Astrocyte of the hippocampus (primary cell): ENCODE measurements at places on chromosomes 5 and 9.

GRCh38 chr9:89428901-89429890, 68.7 kb downstream of the SEMA4D start:
- DNase-seq = no peak

DNA sequence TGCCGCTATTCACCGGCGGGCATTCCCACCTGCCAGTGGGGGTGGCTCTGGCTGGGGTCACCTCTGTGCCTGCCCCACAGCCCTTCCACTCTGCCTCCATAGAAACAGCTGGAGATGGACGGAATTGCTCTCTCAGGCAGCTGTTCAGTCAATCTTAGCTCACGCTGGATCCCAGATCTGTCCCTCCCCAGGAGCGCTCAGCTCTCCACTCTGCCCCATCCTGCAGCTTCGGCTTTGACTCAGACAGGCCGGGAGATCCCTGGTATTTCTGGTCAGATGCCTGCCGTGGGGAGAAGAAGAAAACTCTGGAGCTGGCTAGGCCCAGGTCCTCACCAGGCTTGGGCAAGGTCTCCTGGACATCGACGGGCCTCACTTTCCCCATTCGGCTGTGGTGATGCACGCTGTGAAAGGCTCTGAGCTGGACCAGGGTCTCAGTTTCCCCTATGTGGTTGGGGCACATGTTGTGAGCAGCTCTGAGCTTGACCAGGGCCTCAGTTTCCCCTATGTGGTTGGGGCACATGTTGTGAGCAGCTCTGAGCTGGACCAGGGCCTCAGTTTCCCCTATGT, 7.6 kb upstream of the SLC9A3 start:
- DNase-seq = no peak

DNA sequence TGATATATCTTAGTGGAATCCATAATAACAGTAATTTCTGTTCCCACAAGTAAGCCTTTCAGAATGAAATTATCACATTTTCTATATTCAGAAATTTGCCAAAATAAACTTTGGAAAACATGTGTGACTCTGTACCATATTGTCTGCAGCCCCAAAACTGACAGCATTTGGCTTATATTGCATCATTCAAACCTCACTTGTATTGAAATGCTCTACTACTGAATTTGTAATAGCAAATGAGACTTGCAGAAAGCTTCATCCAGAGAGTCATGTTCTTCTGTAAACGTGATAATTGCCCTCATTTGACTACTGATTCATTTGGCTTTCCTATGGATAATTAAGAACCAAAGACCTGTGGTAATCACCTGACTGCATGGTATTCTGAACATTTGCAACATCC, 1249.5 kb upstream of the CDH18 start:
- no peak for DNase-seq

GRCh38 chr9:135823036-135823435, 84.3 kb downstream of the CAMSAP1 start:
- no peak for DNase-seq

DNA sequence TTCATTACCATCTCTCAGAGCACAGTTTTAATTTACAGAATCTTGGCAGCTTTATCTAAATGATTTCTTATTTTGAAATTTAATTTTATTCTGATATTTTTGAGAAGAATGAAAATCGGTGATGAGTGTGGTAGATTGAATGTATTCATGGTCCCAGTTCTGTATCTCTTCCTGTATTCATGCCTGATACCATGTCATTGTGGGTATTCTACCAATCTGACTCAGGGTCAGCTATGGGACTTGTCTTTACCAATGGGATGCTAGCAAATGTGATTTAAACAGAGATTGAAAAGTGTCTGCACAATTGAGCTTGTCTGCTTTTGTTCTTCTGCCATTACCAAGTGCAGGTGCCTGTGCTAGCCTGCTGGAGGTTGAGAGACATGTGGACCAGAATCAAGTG, 17.8 kb upstream of the ZNF618 start:
- DNase-seq = no peak

DNA sequence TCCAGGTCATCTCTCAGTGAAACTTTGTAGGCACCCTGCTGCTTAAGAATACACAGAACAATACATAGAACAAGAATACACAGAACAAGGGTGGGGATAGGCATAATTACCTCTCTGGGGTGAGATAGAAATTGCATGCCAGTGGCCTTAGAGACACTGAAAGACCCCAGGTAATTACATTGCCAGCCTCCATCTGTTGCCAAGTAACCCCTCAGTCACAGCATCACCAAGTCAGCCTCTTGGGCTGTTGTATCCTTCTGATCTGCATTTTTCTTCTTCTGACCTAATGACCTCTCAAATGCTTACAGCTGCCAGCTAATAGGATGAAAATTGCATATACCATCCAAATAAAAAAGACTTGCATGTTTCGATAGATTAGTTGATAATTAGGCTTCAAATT, 167.7 kb downstream of the GRIA1 start:
- DNase-seq = no peak

GRCh38 chr9:96553070-96553469, 66.6 kb downstream of the CDC14B start:
- peak; percentile 41 for DNase-seq

DNA sequence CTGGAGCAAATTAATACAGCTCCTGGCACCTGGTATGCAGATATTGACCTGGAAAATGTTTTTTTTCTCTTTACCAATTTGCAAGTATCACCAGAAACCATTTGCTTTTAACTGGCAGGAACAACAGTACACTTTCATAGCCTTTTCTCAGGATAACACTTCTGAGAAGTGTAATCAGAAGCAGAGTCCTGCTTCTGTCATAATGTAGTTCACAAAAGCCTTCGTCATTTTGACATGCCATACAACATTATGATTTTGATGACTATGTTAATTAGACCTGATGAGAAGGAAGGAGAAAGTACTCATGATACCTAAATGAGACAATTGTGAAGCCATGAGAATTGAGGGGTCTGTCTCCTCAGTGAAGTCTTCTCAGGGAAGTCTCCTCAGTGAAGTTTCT, 41.1 kb upstream of the CARTPT start:
- no peak for DNase-seq

GRCh38 chr9:108486831-108487230, 369.0 kb downstream of the ACTL7B start:
- peak; percentile 34 for DNase-seq

DNA sequence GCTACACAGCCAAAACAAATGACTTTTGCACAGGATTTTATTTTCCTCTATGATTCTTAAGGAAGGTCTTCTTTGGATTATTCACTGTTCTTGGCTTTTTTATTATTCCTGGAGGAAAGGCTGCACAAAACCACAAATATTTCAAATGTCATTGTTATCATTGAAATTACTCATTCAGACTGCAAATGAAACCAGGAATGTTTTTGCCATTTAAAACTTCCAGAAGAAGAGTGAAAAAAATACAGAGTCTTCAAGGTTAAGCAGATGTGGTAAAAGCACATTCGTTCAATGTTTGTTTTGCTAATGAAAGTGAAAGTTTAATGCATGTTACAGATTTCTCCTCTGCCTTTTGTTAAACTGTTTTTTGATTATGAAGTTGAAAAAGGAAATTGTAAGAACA, 238.2 kb downstream of the TLE4 start:
- peak; percentile 83 for DNase-seq

DNA sequence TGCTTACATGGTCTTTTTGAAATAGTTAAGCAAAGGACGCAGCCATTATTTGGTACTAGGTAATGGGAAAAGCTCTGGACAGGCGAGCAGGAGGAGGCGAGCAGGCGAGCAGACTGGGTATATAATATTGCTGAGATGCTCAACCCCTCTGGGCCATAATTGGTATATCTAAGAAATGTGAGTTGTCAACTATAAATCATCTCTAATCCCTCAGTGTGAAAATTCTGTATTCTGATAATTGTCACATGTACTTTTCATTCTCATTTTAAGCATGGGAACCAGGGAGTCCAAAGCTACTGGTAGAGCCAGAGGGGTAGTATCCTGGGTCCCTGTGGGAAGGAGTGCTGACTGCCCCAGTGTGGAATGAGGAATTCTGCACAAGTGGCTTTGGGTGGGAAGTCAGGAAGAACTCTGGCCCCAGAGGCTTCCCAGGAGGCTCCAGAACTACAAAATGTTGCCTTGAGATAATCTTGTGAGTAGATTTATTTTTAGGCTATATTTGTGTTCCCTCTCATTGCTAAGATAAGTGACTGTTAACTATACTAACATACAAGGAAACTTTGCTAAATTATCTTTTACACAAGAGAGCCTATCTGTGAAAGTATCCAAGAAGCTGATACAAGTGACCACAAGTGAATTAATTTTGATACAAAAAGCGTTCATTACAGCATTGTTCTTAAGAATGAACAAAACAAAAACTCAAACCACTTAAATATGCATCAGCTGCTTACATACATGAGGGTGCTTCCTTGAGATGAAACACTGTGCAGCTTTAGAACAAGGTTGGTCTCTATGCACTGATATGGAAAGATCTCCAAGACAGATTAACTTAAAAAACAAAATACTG, 70.5 kb upstream of the TNFAIP8 start:
- DNase-seq = peak; percentile 42

- DNase-seq = no peak
These were observed 34.4 kb downstream of the HK3 start for GRCh38 chr5:176864755-176865154.

DNA sequence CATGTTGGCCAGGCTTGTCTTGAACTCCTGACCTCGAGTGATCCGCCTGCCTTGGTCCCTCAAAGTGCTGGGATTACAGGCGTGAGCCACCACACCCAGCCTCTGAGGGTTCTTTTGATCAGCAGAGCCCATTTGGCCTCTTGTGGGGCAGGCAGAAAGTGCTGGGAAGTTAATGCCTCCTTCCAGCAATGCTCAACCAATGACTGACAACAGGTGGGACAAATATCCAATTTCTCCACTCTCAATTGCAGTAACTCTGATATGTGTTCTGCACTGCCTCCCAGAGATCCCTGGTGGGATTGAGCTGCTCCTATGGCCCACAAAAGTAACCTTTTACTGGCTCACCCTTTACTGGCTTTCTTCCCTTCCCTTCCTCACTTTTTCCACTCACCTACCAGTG, 79.9 kb upstream of the APC start:
- DNase-seq = no peak

- no peak for DNase-seq
These were observed 56.4 kb upstream of the GOLPH3 start for GRCh38 chr5:32230356-32231099.

DNA sequence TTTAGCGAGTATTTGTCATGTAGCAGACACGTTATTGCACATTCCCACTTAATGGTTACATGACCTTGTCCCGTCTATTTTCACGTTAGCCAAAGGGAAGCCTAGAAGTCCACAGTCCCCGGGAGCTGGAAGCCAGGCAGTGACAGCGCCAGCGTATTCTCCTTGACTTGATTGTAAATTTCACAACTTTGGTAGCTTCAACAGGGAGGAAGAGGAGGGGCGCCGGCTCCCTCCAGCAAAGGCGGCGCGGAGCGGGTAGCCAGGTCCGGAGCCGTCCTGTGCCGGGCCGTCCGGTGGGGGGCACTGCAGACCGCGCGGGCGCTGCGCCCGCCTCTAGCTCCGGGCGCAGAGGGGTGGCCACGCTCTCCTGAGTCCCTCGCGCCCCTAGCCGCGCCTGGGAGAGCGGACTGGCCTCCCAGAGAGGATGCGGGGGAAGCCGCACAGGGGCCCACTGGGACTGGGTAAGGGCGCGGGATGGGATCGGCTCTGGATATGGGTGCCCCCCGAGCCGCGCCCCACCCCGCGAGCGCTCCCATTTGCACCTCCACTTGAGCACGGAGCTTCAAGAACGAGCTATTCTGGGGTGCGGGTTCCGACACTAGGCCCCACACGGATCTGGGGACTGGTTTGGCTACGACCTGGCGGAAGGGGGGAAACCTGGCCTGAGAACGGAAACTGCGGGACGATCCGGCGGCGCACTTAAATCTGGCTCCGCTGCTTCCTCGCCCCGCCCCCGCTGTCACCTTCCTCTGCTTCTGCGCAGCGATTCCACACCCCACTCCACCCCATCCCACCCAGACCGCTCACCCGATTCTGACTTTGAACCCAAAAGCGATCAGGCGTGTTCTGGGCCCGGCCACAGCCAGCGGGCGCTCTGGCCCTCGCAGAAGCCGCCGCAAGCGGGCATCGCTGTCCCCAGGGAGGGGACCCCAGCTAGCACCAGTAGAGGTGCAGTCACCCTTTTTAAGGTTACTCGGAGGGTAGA, 23.8 kb downstream of the KLF4 start:
- peak; percentile 73 for DNase-seq

GRCh38 chr5:91867799-91868198, 484.7 kb upstream of the ARRDC3 start:
- DNase-seq = no peak

DNA sequence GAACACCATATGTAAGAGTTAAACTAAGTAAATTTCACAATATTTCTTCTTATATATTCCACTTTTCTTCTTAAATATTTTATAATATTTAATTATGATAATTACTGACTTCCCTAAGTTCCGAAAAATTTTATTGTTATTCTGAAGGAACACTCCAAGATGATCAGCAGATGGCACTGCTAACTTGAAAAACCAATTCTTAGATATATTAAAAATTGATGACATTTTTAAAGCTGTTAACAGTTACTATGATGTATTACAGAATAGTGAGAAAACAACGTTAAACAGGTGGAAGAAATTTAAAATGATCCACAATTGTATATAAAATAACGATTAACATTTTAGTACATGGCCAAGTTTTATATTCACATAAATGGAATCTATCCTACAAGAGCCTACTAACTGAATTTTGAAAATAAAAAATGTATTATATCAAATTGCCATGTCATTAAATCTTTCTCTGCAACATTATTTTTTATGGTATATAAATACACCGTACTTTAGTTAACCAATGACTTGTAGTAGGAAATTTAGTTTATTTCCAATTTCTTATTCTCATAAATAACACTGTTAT, 30.1 kb upstream of the MUSK start:
- peak; percentile 29 for DNase-seq

- no peak for DNase-seq
These were observed 31.9 kb downstream of the MORN5 start for GRCh38 chr9:122191584-122191983.

DNA sequence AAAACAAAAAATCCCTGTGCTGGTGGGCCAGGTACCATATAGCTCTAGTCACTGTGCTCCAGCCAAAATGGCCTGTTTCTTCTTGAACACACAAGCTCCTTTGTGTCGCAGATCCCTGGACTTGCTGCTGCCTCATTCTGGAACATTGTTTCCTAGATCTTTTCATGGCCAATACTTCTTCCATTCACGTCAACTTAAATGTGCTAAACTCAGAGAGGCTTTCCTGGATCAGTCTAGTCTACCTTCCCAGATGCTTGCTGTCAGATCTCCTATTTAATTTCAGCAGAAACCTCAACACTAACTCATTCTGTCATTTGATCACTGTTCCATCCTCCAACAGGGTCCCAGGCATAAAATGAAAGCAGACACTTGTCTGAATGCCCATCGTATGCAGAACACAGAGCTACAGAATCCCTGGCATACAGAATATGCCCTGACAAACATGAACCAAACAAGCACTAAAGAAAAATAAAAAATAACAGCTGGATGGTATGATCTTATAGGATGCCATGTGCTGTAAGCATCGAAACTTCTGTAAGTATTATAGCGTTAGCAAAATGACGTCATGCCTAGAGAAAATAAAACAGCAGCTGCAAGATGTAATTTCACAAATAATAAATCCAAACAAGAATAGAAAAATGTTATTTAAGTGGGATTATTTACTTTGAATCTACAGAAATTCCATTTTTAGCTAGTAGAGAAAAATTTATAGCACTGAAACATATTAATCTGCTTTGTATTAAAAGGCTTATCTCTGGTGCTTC, 403.7 kb upstream of the DAP start:
- no peak for DNase-seq

- peak; percentile 29 for DNase-seq
These were observed 17.5 kb downstream of the TMEM161B start for GRCh38 chr5:88251048-88251711.

- no peak for DNase-seq
These were observed 75.9 kb upstream of the RASGRF2 start for GRCh38 chr5:80884086-80884813.

GRCh38 chr9:108676355-108676754, 179.4 kb downstream of the ACTL7B start:
- no peak for DNase-seq
